NCI-H1092 treated with DMSO at 0.1 percent for 48 hours (cell line): ENCODE measurements at places on chromosomes 7 and 10.

DNA sequence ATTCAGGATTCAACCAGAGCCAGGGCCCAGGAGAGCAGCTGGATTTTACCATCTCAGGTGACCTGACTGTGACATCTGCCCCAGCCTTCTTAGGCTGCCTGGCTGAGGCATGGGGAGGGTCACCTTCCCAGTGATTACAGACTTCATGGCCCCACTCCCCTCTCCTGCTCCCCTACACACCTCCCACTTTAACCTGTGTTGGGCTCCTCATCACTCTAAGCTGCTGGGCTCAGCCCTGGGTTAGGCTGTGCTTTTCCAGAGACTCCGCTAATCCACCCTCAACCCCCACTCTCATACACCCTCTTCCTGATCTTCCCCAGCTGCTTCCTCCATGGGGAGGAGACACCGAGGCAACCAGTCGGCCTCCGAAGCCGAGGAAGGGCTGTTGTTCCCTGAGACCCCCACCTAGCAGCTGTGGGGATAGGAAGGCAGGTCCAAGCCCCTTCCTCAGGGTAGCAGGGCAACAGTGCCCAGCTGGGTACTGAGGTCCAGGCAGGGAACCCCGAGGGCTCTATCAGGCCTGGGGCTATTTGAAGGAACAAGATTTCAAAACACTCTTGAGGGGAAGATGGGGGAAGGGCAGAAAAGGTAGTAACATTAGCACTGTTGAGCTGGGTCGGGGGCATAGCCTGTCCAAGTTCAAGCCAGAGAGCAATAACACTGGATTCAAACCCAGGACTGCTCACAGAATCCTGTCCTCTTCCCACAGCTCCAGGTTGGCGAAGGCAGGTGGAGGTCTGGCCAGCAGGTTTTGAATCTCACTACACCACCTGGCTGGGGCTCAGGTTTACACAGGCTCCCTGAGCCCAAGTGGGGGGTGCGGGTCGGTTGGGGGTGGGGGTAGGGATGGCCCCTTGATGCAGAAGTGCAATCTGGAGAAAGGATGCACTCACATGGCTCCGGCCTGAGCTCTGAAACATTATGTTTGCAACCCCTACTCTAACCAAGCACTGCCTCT, 1.8 kb downstream of the IMPDH1 start:
- no peak for DNase-seq

GRCh38 chr7:106317971-106318370, 33.2 kb upstream of the NAMPT start:
- no peak for DNase-seq

GRCh38 chr7:157973971-157974677, 613.5 kb downstream of the PTPRN2 start:
- no peak for DNase-seq

GRCh38 chr7:122944682-122945303, 50.7 kb downstream of the TAS2R16 start:
- no peak for DNase-seq

DNA sequence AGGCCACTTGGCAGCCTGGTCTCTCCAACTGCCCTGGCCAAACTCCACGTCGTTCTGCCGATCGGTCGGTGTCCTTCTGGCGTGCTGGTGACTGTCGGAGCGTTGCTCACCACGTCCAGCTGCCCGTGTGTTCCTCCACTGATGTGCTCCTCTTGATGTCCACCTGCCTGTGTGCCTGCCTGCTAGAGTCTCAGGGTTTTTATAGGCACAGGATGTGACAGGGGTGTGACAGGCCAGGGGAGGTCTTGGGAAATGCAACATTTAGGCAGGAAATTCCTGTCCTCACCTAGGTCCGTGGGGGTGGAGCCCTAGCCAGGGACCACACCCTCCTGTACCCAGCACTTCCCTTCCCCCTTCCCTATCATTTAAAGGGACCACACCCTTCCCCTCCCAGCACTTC, 25.2 kb upstream of the CFAP46 start:
- no peak for DNase-seq

GRCh38 chr7:32251659-32252058, 181.5 kb upstream of the PDE1C start:
- no peak for DNase-seq

DNA sequence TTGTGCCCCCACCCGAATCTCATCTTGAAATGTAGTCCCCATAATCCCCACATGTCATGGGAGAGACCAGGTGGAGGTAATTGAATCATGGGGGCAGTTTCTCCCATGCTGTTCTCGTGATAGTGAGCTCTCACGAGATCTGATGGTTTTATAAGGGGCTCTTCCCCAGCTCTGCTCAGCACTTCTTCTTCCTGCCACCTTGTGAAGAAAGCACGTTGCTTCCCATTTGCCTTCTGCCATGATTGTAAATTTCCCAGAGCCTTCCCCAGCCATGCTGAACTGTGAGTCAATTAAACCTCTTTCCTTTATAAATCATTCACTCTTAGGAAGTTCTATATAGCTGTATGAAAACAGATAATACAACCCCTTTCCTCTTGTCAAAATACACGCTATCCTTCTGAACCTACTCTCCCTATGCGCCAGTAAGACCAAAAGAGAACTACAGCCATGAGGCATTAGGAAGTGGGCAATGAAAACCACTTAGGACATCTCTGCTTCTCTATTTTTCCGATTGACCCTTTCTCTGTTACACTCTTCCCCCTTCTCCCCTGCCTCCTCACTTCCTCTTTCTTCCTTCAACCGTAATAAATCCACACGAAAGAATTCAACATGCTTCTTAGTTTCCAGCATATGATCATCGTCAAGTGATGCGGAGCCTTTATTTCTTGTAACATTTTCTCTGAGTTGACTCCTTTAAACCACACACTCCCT, 101.2 kb upstream of the WDR11 start:
- DNase-seq: no peak

- no peak for DNase-seq
These were observed 126.8 kb downstream of the KAT6B start for GRCh38 chr10:74953214-74953613.

DNA sequence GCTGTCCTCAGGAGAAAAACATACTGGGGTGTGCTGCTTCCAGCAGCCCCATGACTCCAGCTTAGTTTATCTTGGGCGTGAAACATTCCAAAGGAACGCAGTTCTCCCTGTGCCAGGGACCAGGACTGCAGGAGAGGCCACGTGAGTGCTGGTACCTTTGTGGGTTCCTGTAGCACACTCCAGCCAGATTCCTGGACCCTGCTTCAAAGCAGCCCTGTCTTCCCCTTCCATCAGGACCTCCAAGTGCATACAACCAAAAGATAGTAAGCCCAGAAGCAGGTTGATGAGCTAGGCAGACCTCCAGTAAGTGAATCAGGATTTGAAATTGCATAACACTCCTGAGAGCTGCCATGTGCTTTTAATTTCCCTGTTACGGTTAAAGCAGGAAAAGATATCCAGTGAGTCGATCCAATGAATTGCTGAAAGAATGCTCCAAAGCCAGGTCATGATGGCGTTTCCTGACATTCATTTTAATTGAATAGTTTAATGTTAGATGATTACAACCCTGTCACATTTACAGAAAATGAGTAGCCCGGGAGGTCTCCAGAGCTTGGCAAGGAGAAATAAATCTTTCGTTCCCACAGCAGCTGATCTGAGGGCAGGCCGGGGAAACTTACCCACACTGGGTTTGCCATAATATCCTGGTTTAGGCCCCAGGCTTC, 38.9 kb upstream of the CPXM2 start:
- no peak for DNase-seq

DNA sequence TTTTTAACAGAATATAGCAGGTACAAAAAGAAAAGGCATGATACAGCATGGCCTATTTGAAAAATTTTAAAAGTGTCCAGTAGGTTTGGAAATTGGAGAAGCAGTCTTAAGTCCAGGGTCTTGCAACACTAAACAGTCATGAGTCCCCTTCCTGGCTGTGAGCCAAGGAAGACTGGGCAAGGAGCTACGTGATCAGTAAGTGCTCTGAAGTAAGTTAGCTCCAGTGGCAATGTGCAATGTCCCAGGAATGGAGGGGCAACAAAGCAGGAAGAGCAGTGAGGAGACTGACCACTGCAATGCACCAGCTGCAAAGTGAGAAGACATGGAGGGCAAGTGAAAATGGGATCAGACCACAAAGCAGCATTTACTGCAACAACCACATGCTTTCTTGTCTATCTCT, 72.9 kb upstream of the GRID1 start:
- no peak for DNase-seq

DNA sequence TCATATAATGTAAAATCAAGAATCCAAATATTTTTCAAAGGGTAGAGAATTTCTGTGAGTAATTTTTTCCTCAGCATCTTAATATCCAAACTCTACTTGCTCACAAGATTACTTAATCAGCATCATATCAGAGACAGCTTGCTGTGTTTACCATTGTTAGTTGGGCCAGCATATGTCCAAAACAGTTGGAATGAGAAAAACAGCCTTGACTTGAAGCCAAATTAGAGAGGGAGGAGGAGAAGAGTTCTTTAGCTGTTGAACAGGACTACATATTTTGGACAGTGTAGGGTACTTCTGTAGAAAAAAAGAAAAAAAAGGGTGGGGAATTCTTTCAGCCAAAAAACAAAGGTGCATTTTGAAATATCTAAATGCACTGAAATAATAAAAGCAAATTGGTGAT, 69.8 kb downstream of the HDAC9 start:
- no peak for DNase-seq

- DNase-seq: no peak
These were observed 135.0 kb upstream of the PDLIM1 start for GRCh38 chr10:95425592-95426465.

- DNase-seq: no peak
These were observed 63.3 kb upstream of the CHST15 start for GRCh38 chr10:124156524-124157260.

DNA sequence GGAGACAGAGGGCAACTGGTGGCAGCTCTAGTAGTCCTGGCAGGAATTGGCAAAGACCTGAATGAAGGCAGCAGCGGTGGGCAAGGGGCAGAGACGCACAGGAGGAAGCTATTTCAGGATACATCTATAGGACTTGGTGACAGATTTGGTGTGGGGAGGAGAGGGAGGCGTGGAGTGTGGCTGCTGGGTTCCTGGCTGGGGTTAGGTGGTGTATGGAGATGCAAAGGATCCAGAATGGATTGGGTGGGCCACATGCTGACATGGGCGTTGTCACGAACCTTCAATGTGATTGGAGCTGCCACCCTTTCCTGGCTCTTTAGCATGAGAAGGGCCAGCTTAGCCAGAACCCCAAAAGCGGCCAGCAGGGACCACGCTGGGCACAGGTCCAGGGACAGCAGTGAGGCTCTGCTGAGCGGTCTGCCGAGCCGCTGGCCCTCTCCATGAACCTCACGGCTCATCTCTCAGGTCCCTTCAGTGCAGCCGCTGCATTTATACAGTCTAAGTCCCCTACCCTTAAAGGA, 10.2 kb upstream of the ADCY1 start:
- no peak for DNase-seq
